ENCODE measurements at places on chromosomes 1 and 21. TPM values are rescaled to one million over a fixed set of nuclear protein-coding genes. Genes with fewer than 3 reads are reported as not detected.

KRTAP11-1 gene
- not detected for total RNA-seq

DNA sequence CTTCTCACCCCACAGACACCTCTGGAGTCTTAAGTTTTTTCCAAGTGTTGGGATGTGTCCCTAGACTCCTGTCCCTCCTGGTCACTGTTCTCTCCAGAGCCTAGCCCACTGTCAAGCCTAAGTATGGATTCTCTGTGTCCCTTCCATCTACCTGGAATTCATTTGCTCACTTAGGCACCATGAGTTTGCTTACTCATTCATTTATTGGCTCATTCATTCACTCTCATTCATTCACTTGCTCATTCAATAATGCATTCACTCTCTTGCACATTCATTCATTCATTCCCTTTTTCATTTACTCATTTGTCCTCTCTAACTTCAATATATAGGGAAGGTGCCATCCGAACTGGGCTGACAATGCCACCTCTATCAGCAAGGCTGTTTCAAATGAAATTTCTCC, 1.6 kb downstream of the S100A16 start:
- DNase-seq: no peak

ALPL gene
- 0.13 TPM for total RNA-seq

FAM72C gene
- 3.7 TPM for total RNA-seq

Data from pulmonary artery endothelial cell (primary cell).